ENCODE measurements at places on chromosomes 11 and 22.

GRCh38 chr11:119699227-119699626, 29.8 kb downstream of the NECTIN1 start:
- DNase-seq = no peak

GRCh38 chr11:61564936-61565696, 15.8 kb downstream of the SYT7 start:
- no peak for DNase-seq

DNA sequence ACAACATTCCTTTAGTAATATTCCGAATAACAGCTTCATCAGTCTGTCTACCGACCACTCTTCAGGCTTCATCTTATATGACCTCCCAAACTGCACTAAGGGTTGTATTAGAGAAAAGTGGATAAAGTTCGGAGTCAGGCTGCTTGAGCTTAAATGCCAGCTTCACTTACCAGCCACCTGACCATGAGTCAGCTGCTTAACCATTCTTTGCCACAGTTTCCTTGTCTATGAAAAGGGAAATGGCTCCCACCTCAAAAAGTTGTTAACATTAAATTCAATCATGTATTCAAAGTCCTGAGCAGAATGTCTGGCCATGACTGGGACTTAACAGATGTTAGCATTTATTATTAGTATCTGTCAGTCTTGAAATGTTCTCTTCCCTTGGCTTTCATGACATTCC, 20.9 kb downstream of the LIMK2 start:
- DNase-seq = no peak

- peak; percentile 30 for DNase-seq
Observed at GRCh38 chr11:83971063-83971462, 684.9 kb upstream of the CCDC90B start.

DNA sequence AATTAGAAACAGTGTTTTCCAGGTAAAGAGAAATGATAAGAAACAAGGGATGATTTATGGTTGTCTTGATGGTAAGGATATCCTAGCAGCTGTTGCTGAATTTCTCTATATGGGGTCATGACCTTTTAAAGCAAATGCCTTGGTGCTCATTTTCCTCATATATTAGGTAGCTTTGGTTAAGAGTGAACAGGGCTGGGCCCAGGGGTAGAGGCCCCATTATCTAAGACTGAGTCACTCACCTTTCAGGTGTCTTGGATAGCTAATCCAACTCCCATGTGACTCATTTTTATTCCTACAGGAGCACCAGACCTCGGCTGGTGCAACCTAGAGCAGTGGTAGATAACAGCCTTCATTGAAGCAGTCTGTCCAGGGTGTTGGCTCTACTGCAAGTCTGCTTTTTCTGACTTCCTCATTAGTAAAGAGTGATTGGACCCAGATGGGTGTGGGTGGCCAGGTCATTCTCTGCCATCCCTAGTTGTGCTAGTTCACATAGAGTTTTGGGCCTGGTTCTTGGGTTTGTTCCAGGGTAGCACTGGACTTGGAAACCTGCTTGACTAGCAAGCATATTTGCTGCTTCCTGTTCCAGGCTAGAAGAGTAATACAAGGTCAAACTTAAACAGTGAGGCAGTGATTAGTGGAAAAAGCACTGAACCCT, 37.4 kb downstream of the CTNND1 start:
- no peak for DNase-seq

- DNase-seq = no peak
Observed at GRCh38 chr11:119207415-119207960, 1.3 kb downstream of the CBL start.

DNA sequence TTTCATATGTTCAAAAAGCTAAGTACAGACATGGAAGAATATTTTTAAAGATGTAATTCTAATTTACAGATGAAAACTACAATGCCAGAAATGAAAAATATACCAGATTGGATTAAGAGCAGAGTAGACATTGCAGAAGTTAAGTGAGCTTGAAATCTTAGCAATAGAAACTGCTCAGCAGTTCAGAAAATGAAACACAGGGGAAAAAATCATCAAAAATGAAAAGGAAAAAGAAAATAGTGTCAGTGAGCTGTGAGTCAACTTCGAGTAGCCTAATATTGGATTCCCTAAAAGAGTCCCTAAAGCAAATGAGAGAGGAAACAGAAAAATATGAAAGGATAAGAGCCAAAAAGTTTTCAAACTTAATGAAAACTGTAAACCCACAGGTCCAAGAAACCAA, 25.8 kb upstream of the IL10RA start:
- no peak for DNase-seq

- DNase-seq = peak; percentile 79
Observed at GRCh38 chr11:33984682-33985389, 66.7 kb upstream of the CAPRIN1 start.

GRCh38 chr11:108601150-108601549, 7.6 kb upstream of the EXPH5 start:
- DNase-seq = no peak

DNA sequence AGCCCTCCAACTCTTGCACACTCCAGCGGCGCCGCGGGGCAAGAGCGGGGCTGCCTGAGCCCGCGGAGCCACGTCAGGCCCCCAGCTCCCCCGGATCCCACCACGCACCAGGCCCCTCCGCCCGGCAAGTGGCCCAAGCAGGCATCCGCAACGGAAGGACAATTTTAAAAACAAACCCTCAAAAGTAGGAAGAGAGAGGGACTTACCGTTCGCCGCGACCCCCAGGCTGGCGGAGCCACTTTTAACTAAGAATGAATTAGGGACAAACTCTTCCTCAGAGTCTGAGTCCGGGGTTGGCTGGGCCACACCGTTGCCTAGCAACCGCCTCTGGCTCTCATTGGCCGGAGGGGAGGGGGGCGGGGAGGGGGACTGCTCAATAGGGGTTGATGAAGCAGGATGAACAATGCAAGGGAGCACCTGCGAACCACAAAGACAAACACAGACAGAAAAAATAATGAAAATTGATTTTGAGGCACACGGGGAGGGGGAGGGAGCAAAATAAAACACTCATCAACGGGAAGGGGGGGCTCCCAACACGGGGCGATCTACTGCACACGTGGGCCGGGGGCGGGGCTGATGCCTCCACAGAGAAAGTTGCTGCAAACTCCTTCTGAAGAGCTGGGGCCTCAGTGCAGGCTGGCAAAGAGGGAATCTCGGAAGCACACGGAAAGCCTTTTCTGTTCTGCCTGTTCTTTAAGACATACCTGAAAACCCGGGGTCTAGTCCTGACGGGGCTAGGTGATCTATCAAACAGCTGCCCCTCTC, 387.5 kb upstream of the NARS2 start:
- peak; percentile 38 for DNase-seq

GRCh38 chr11:73728000-73728399, 32.9 kb downstream of the RAB6A start:
- no peak for DNase-seq

GRCh38 chr11:62444236-62444833, 25.5 kb downstream of the SCGB1A1 start:
- DNase-seq = peak; percentile 87

DNA sequence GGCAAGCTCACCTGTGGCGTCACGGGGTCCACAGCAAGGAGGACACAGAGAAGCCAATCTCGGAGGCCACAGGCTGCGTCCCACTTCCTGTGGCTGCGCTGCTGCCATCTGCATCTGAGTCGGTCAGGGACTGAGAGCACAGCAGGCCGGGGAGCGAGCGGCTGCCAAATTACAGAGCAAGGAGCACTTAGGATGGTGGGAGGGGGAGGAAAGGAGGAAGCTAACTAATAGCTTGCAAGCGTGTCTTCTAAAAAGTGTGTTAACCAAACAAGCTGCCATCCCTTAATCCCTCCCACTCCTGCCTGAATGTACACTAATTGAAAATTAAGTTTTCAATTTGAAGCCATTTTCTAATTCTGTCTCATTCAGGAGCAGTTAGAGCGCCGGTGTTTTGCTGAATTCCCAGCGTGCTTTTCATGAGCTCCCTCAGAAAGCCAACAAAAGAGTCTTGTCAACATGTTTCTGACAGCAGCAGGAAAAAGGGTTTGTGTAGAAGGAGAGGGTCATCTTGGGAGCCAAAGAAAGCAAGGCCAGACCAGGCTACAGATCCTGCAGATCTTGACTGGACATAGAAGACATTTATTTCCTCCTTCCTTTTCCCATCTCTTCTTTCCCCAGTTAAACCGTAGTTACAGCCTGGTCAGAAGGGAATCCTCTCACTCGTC, 42.4 kb upstream of the API5 start:
- DNase-seq = peak; percentile 79

DNA sequence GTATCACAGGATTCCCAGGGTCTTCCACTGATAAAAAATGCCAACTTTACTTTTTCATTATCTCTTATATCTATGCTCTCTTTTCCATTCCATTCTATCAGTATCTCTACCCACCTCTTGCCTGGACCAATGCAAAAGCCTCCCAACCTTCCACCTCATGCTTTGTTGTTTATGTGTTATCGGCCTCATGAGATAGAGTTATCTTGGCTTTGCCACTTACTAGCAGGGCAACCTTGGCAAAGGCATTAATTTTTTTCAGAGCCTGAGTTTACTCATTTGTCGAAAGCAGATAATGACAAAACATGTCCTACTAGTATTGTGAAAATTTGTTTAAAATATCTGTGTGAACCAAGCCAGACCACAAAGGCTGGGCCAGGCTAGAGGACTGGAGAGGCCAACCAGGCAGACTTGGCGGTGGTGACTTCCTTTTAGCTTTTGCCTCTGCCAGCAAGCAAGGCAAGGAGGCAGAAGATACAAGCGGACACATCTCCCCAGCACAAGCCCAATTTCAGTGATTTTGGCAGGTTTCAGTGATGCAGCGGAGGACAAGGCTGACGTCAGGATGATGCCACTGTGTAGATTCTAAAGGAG, 106.9 kb downstream of the ADAMTS15 start:
- DNase-seq = no peak

All from A673 (cell line).